Hindlimb muscle (tissue), 1 donor: ENCODE measurements at places on chromosomes 5 and 9.
A peak's percentile ranks its signal among the peaks of the same experiment; 100 is the strongest.

DNA sequence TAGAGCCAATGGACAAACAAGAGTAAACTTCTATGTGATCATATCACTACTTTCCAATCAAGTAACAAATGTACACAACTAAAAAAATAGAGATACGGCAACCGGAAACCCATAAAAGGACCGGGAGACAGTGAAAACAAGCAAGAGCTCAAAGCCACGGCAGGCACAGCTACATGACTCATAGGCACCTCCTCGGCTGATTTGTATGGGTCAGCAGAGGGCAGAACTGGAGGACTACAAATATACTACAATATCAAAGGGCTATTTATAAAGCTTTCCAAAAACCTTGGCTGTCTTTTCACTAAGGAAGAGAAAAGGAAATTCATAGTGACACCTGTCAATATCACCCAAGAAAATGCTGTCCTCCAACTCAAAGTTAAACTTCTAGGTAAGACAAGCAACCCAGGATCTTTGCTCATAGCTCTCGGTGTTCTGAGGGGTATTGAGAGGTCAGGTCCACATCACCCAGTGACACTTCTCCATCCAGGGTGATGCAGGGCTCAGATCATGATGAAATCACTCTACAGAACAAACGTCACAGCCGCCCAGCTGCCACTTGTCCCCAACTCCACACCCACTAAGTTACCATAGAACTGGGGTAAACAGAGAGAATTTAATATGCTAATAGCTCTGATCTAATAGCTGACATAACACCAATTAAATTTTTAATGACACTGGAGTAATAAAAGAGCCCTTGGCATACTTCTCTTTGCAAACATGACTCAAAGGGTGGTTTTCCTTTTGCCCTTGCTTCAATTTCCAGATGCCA lies 41.3 kb downstream of the PFDN1 start:
- DNase-seq: no peak

- no peak for DNase-seq
Observed at GRCh38 chr9:79152306-79152705, 419.5 kb upstream of the TLE4 start.

DNA sequence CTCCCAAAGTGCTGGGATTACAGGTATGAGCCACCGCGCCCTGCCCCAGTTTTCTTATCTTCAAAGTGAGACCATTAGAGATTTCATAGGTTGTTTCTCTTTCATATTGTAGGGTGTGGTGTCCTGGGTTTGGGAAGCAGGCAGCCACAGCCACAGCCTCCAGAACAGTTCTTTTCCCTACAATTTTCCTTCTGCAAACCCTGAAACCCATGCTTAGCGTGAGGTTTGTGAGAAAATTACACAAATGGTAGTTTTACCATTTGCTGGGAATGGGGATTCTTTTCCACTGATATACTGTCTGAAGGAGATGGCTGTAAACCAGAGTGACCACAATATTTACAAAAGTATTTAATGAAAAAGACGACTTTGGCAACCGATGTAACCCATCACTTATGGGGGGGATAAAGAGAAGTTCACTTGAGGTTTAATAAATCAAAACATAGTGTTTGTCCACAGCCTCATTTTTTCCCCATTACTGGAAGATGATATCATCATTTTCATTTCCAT lies 26.7 kb upstream of the ECM2 start:
- DNase-seq: peak; percentile 62

DNA sequence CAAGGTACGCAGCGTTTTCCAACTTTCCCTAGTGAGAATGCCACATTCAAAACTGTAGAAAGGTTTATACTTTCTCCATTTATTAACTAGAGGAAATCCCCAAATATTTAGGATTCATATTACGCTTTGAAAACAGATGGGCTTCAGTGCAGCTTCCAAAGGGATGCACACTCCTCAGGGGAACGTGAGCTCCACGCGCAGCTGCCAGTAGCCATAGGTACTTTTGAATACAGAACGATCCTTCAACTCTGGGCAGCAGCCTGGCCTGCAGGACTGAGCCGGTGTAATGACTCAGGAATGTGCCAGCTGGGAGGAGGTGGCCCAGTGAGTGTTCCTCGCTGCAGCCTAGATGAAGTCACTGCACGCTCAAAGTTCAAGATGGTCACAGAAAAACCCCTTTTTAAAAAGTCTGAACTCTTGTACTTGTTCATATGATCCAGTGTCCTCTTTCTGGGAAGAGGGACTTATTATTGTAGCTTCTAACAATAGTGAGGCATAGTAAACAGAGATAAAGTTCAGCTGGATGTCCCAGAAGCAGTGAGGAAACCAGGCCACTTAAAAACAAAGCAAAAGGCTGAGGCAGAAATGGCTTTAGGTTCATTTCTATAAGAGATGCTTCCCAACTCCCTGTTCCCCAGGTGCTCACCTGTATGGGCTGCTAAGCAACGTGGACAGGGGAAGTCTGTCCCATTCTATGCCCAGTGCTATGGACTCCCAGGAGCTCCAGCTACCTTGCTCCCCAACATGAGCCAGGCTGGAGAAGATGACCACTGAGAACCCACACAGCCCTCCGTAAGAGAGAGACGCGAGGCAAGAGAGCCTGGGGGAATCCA lies 130.0 kb downstream of the LHFPL2 start:
- DNase-seq: no peak

- DNase-seq: peak; percentile 88
Observed at GRCh38 chr9:129626079-129626624, at the start of gene NTMT1. NTMT1 (plus strand) TSS chr9:129626163; CDS start chr9:129632704, 6,541 bp downstream.

DNA sequence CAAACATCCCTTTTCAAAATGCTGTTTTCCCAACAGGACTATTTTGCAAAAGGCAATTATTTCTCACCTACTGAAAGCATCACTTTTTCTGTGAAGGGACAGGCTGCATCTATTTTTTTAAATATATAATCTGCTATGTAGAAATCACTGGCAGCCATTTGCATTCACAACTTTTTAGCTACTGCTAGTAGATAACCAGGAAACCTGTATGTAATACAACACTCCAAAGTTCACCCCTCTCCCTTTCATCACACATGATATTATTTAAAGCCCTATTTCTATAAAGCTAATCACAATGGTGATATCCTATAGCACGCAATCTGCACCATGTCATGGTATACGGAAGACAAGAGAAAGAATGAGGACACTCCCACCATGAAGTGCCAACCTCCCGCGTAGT lies 9.8 kb downstream of the DMGDH start:
- no peak for DNase-seq

DNA sequence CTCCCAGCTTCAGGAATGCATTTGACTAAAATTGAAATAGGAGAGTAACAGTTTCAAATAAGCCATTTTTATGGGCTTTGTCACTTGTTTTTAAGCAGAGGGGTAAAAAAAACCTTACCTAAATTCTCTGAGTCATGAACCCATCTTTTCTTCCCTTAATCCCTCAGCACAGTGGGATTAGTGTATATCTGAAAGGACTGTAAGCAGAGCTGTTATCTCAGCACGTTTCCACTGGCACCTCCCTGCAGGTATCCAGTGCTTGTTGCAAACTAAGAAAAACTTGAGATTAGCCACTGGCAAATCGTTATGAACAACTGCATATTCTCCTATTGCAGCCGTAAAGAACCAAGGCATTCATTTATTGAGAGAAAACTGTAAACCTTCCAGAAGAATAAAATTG lies 872.7 kb downstream of the EFNA5 start:
- no peak for DNase-seq

GRCh38 chr5:144142139-144142823 lies 28.2 kb downstream of the YIPF5 start:
- DNase-seq: peak; percentile 41

DNA sequence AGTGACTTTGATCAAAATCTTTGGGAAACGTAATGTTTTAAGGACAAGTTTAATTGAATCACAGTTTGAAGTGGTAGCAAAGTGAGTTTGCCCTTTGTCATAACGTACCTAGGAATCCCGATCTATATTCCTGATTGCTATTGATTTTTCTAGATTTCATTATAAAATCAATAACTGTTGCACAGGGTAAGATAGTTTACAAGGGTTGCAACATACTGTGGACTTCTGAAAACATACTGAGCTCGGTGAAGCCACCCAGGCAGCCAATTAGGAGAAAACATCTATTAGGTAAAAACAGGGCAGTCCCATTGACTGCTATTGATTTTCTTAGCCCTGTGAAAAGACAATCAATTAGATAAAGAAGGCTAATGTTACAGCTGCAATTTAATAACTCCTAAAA lies 659.9 kb downstream of the ISL1 start:
- no peak for DNase-seq

DNA sequence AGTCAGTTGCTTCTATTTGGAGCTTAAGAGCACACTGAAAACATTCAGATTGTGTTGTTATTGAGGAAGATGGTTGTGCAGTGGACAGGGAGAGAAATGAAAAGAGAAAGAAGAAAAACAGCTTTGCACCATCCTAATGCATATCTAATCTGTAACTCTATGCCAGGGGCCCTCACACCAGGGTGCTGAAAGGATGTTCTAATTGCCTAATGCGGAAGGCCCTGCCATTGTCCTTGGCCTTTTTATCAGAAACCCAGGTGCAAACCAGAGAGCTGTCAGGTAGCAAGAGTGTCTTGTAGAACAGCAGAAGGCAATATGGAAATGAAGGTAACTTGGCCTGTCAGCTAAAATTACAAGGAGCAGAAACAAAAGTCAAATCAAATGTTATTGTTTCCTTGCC lies 384.5 kb upstream of the PIK3R1 start:
- DNase-seq: no peak

- no peak for DNase-seq
Observed at GRCh38 chr5:55480781-55481180, 54.0 kb downstream of the PLPP1 start.
